NCI-H146 (cell line): ENCODE measurements at places on chromosomes 2 and 18.

- DNase-seq = no peak
These were observed 157.9 kb downstream of the CD226 start for GRCh38 chr18:69789794-69790193.

DNA sequence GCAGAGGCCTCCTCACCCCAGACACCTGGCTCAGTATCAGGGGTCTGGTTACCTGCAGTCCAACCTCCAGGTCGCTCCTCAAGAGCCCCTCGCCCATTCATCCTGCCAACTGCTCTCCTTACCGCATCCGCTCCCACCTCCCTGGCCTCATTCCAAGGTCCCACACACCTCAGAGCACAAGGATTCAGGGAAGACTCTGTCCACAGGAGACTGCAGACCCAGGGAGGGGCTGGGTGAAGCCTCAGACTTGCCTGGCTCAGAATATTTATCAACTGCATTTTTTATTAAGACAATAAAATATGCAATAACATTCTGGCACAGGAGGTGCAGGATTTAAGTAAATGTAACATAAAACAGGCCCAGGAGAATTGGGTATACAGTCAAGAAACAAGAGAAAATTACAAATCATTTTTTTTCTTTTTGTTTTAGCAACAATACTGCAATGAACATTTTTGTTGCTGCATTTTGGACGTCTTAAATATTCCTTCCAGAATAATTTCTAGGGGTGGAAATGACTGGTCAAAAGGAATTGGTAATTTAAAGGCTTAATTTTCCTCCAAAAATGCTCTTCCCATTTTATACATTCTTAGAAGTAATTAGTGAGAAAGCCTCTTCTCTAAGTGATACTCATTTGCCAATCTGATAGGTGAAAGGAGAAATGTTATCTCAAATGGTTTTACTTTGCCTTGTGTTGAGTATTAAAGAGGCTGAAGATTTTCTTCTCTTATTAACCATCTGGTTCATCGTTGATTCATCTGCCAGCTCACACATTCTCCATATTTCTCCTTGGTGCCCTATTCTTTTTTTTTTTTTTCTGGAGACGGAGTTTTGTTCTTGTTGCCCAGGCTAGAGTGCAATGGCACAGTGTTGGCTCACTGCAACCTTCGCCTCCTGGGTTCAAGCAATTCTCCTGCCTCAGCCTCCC is 42.5 kb downstream of the TEX44 start:
- DNase-seq = no peak

GRCh38 chr2:106098081-106098480 is 96.0 kb downstream of the UXS1 start:
- DNase-seq = no peak

GRCh38 chr2:129281791-129282530 is 697.5 kb upstream of the RAB6C start:
- no peak for DNase-seq

DNA sequence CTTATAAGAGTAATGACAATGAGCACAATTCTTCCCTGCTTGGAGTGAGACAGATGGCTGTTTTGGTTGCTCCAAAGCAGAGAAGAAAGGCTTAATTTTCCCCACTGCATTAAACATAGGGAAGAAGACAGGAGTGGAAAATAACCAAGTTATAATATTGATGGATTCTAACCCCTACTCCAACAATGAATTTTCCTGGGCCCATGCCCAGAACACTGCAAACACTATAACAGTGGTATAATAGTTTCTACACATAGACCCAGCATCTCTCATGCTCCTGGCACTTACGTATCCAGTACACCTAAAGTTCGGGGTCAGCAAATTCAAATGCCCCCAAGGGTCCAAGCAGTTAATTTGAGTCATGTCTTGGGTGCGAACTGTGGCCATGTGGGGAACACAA is 613.4 kb downstream of the PLCL1 start:
- DNase-seq = no peak

- DNase-seq = no peak
These were observed 279.6 kb downstream of the ZNF804A start for GRCh38 chr2:184877909-184878308.

DNA sequence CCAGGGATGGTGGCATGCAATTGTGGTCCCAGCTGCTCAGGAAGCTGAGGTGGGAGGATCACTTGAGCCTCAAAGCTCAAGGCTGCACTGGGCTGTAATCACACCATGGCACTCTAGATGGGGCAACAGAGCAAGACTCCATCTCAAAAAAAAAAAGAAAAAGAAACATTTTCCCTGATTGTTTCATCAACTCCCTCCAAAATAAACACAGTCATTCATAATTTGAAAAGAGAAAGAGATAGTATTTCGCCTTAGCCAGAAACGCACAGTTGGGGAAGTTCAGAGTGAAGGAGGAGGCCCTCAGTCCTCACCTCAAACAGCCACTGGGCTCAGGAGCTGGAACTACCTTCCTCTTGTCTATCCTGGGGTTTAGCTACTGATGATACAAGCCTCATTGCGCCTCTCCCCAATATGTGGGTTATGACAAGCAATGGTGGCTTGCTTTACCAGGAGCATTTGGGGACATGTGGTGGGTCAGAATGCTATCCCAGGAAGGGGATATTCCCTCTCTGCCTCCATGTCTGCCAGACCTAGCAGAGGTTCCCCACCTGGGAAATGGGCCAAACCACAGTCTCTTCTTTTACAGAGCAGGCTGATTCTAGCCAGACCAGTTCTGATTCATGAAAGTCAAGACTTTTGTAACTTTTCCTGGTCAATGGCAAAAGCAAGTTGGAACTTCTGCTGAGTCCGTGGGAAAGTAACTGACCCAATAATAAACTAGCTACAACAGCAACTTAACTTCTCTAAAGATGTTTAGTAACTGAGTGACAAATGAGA is 22.2 kb upstream of the TMEM87B start:
- no peak for DNase-seq

- no peak for DNase-seq
These were observed 7.9 kb upstream of the CKAP2L start for GRCh38 chr2:112772322-112772721.

DNA sequence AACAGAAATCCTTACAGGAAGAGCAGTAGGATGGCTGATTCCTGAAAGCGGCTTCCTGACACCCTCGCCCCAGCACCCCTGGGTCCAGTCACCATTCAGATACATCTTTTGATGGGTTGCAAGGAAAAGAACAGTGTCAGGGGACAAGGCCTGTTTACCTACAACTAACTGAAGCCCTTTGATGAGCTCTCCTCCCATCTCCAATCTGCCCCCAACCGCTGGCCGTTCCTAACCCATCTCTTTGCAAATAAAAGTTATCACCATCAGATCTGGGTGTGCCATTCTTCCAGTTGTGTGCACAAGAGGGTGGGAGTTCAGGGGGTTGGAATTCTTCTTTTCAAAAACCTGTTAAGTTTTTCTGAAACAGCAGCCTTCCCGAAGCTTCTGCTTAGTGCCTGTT is 48.9 kb downstream of the ARL4C start:
- no peak for DNase-seq

GRCh38 chr2:26355038-26355995 is 8.7 kb upstream of the ADGRF3 start:
- DNase-seq = no peak

DNA sequence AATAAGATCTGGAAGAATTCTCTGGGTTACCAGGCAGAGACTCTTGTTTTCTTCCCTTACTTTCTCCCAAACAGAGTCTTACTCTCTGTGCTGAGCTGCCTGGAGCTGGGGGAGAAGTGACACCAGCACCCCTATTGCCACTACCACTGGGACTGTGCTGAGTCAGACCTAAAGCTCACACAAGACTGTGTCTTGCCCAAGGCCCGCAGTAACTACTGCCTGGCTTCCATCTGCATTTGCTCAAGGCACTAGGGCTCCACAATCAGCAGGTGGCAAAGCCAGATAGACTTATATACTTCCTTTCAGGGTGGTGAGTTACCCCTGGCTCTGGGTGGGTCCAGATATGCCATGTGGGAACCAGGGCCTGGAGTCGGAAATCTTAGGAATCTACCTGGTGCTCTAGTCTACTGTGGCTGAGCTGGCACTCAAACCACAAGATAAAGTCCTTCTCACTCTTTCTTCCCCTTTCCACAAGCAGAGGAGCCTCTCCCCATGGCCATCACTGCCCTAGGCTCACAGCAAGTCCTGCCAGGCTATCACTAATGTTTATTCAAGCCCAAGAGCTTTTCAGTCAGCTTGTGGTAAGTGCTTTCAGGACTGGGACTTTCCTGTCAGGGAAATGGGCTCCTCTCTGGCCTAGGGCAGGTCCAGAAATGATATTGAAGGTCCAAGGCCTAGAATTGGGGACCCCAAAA is 27.6 kb upstream of the SERPINB2 start:
- no peak for DNase-seq

DNA sequence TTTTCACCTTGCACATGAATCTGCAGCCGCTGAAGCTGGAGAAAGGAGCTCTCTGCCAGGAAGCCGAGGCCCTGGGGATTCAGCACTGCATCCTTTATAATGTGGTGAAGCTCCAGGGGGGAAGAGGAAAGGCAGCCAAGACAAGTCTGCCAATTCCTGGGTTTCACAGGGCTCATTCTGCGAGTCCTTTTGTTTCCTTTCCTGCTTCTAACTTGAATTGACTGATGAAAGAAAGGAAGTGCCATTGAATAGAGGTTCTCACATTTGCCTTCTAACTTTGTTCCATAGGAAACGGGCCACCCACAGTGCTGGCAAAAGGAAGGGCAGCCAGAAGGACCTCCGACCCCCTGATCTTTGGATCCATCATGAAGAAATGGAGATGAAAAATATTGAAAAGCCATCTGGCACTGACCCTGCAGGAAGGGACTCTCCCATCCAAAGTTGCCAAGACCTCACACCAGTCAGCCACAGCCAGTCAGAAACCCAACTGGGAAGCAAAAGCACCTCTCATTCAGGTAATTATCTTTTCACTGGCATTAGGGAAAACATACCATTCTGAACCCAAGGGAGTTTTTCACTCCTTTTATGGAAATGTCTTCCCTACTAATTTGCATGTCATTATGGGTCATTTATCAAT is 765.4 kb downstream of the MBD2 start:
- DNase-seq = peak; percentile 56

GRCh38 chr2:5412001-5412400 is 280.2 kb upstream of the SOX11 start:
- DNase-seq = no peak

GRCh38 chr2:198441246-198441645 is 636.9 kb downstream of the PLCL1 start:
- no peak for DNase-seq

GRCh38 chr2:44945676-44946371 is 4.3 kb downstream of the SIX3 start:
- DNase-seq = no peak

- DNase-seq = no peak
These were observed 119.7 kb downstream of the INHBB start for GRCh38 chr2:120465701-120465988.

- DNase-seq = no peak
These were observed 33.5 kb downstream of the PNO1 start for GRCh38 chr2:68190991-68191731.

GRCh38 chr2:44430342-44430741 is 68.6 kb downstream of the CAMKMT start:
- DNase-seq = peak; percentile 49

GRCh38 chr18:78893281-78894032 is 86.2 kb upstream of the SALL3 start:
- peak; percentile 97 for DNase-seq

DNA sequence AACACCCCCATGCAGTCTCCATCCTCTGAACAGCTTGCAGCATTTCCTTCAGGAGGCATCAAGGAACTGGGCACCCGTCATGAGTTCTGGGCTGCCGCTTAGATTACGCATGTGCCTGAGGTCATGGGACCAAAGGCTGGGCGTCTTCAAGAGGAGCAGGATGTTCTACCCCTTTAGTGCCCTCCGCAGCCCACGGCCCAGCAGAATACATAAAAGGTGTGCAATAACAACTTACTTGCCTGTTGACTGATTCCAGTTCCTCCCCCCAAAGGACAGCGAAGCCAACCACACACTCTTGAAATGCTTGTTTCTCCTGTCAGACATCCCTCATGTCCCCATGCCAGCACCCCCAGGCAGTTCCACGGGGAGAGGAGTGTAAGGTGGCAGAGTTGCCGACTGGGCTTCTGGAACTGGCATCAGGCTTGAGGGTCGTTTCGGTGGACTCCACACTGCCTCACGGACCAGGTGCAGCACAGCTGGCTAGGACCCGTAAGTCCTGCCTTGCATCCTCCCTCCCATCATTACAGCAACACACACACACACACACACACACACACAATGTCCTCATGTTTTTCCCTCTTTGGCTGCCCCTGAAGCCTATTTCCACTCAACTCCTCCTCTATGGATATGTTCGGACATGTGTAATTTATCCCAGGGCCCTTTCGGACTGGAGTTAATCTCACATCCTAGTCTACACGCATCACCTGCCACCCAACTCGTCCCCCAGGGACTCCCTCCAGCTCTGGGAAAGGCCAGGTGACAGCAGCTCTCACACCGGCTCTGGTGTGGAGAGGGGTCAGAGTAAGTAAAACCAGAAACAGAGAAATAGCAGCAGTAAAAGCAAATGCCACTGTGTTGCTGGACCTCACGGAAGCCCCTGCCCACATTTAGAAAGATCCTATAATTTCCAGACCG is 200.7 kb downstream of the BCL11A start:
- DNase-seq = no peak

DNA sequence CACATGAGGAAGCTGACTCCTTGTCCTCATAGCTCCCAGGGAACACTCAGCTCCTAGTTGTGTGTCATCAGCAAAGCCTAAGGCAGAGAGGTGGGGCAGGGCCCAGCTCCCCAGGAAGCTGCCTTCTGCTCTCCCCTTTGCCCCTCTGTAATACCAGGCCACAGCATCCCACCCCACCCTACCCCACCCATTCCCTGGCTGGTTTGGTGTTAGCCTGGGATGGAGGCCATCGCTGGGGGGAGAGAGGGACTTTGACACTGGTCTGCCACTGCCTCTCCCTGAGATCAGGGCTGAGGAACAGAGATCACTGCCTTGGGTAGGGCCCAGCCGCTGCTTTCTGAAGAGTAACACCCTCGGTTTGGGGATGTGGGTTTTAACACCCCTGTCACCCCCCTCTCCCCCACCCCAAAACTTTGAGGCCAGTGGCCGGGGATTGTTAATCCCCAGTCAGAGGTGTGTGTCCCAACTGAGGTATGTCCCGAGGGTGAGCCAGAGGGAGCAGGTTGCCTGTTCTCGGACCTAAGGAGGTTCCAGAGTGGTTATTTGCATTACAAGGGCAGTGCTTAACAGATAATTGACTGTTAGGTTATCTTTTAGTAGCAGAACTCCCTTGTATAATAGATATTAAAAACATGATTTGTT is 41.4 kb downstream of the TET3 start:
- no peak for DNase-seq

GRCh38 chr2:68193787-68194372 is 36.2 kb downstream of the PNO1 start:
- DNase-seq = no peak
